ENCODE measurements at places on chromosomes 4 and X. TPM values are rescaled to one million over a fixed set of nuclear protein-coding genes. Genes with fewer than 3 reads are reported as not detected.

Gene HELT
- total RNA-seq = not detected

Gene C4orf51
- not detected for total RNA-seq

Gene SPARCL1
- total RNA-seq = not detected

Gene DRD5
- total RNA-seq = not detected

Gene FGG
- total RNA-seq = not detected

Gene RAB33A
- total RNA-seq = 3.3 TPM

Gene UGT2B10
- total RNA-seq = not detected

Gene CACNA1F
- total RNA-seq = not detected

Gene SPANXB1
- total RNA-seq = not detected

Gene SLC9B1
- total RNA-seq = 0.14 TPM

Gene FANCB
- 2.6 TPM for total RNA-seq

Gene MND1
- 5.7 TPM for total RNA-seq

Gene PRRG3
- not detected for total RNA-seq

Gene BRS3
- not detected for total RNA-seq

Gene TBX22
- total RNA-seq = not detected

Gene ADRA2C
- 2.2 TPM for total RNA-seq

Gene STOX2
- 0.57 TPM for total RNA-seq

Gene DBET
- total RNA-seq = not detected

Gene GPRASP2
- total RNA-seq = 5.9 TPM
